ENCODE measurements at places on chromosomes 5 and 9.

DNA sequence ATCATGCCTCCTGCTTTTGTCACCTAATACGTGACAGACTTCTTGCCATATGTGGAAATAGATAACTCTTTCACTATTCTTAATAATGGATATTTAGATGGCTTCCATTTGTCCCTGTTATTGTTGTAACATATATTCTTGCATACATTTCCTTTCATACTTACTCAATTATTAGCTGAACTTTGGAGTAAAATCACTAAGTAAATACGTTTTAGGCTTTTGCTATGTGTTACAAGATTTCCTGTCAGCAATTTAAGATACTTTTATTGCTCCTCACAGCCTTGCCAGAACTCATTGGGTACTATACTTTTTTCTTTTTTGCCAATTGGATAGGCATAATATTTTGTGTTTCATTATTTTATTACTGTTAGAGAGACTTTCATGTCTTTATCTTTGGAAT lies 26.9 kb downstream of the CCNH start:
- no peak for DNase-seq

- no peak for DNase-seq
These were observed 184.5 kb upstream of the KLF4 start for GRCh38 chr9:107673861-107674720.

DNA sequence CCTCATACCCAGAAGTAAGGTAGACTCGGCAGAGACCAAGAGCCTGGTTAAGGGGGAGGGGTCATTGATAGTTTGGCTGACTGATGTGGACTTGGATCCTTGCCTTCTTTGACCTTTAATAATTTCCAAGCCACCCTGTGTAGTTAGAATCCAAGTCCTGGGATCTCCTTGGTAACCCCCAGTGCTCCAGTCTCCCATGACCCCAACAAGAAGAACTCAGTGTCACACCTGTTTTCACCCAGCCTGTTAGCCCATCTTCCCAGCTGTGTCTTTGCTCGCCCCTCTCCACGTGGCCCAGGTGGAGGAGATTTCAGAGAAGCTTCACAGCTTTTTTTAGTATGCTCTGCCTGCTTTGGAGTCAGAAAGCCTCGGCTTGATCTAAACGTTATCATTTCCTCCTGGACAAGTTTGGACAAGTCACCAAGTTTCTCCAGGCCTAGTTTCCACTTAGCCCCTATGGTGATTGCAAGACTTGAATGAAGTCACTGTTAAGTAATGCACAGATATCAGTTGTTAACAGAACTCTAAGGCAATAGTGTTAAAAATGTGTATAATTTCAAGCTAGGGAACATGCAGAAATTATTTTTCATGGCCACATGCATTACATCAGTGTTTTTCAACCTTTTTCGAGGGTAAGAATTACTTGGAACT lies 170.0 kb downstream of the TMEM38B start:
- no peak for DNase-seq

- no peak for DNase-seq
These were observed 717.4 kb downstream of the NR2F1-AS1 start for GRCh38 chr5:92863666-92864065.

- DNase-seq = no peak
These were observed 929.8 kb downstream of the CDH18 start for GRCh38 chr5:19058216-19058615.

DNA sequence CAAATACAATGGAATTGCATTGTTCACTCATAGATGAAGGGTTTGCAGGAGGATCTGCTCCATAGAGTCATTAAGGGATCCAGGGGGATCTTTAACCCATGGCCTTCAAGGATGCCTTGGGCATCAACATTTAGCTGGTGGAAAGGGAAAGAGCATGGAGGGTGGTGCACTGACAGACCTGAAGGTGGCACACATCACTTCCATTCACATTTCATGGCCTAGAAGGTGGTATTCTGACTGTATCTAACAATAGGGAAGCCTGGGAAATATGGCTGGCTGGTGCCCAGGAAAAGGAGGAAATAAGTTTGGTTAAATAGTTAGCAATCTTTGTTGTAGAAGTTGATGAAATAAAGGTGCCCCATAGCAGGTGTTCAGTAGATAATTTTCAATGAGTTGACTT lies 230.2 kb downstream of the CD180 start:
- DNase-seq = no peak

- no peak for DNase-seq
These were observed 101.4 kb upstream of the SLC1A3 start for GRCh38 chr5:36505021-36505420.

GRCh38 chr9:99592834-99593574 lies 228.7 kb upstream of the NR4A3 start:
- no peak for DNase-seq

- no peak for DNase-seq
These were observed 74.2 kb upstream of the FRRS1L start for GRCh38 chr9:109241207-109241606.

GRCh38 chr5:393846-394275 lies 49.1 kb upstream of the EXOC3 start:
- peak; percentile 62 for DNase-seq

- peak; percentile 60 for DNase-seq
These were observed 127.6 kb downstream of the RFX3 start for GRCh38 chr9:3398232-3398648.

DNA sequence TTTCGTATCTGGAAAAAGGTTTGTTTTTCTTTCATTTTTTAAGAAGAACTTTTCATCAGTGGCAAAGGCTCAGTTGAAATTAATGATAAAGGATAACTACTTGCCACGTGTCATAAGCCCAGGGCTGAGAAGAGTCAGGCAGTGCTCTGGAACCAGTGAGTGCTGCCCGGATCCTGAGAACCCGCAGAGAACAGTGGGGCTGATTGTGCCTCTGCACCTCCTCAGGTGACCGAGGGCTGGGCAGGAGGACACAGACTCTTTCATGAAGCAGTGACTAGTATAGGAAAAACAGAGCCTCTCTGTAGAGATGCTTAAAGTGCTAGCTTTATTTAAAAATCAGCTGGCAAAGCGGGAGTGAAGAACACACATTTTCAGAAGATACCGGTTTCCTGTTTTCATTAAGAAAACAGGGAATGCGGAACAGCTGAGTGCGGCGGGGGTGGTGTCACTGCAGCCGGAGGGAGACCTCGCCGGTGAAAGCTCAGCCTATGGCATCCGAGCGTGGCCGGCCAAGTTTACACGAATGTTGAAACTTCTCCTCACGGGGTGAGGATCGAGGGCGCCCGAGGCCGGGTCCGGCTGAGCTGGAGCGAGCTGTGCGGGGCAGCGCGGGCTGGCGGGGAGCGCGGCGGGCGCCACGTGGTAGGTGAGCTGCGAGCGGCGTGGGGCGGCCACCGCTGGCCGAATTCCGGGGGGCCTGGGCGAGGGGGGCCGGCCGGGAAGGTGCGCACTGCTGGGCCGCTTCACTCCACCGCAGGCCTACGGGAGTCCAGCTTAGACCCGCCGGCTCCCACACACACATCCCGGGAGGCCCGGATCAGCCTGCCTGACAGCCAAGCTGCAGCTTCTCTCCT lies 134.7 kb upstream of the DMRT1 start:
- DNase-seq = peak; percentile 77
